ENCODE measurements at places on chromosomes 3 and 15. TPM values are rescaled to one million over a fixed set of nuclear protein-coding genes. Genes with fewer than 3 reads are reported as not detected.

Gene SEMA3G
- total RNA-seq = 5.1 TPM

Gene SRGAP3
- 29.6 TPM for total RNA-seq

Gene LCTL
- total RNA-seq = not detected

Gene VIPR1
- 577 TPM for total RNA-seq

Gene THSD4
- 19.0 TPM for total RNA-seq

Gene GOLGA8O
- not detected for total RNA-seq

Gene PCLAF
- 2.2 TPM for total RNA-seq

Gene ARHGEF26
- 110 TPM for total RNA-seq

Gene DNAJC19
- total RNA-seq = 8.0 TPM

Gene PXYLP1
- total RNA-seq = 17.5 TPM

Gene LRRIQ4
- not detected for total RNA-seq

Gene CHRNB4
- not detected for total RNA-seq

Gene CP
- total RNA-seq = 3.9 TPM

Gene CAPN3
- total RNA-seq = 26.3 TPM

Gene CAMP
- total RNA-seq = not detected

Gene FSIP1
- 3.2 TPM for total RNA-seq

Gene FBXO40
- total RNA-seq = not detected

Gene ATG7
- 71.0 TPM for total RNA-seq

Gene DAZL
- not detected for total RNA-seq

Gene MED12L
- total RNA-seq = not detected

Gene OXTR
- 0.44 TPM for total RNA-seq

Gene TRAIP
- 9.4 TPM for total RNA-seq

Gene GOLGA8H
- total RNA-seq = 7.3 TPM

Gene CNTN3
- total RNA-seq = 4.2 TPM

Gene GOLGA8N
- 29.0 TPM for total RNA-seq

Gene CPN2
- not detected for total RNA-seq

Gene SCG5
- total RNA-seq = 1.7 TPM

Gene AADAC
- total RNA-seq = not detected
